ENCODE measurements at places on chromosomes 2 and 18.

DNA sequence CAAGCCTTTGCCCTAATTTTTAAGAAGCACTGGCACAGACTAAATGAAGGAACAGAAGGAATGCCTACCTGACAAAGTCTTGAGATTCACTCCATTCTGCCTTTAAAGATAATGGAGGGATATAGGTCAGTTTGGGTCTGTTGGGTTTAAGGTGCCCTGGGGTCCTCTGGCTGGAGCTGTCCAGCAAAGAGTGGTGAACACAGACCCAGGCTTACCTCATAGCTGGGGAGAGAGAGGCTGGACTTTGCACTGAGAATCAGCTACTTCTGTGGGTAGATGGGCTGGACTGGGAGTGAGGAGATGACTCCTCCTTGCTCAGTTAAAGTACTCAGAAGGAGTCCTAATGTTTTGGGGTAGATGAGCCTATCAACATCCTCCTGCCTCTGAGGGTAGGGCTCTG lies 64.4 kb upstream of the CXCR4 start:
- no peak for DNase-seq

GRCh38 chr2:27408601-27409320 lies 630 bp downstream of the PPM1G start:
- DNase-seq = peak; percentile 19

- DNase-seq = peak; percentile 78
Observed at GRCh38 chr2:201618744-201619662, 24.3 kb downstream of the TMEM237 start.

DNA sequence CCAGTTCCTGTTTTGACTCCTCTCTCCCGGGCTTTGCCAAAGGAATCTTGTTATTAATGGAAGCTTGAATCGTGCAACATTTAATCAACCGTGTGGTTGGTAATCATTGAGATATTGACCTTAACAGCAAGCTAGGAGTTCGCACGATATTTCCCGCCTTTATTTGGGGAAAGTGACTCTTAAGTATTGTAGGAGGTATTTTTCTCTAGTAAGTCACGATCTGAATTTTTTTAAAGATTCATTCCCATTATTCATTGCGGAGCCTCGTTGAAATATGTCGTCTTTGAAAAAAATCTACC lies 663 bp downstream of the NUP35 start:
- DNase-seq = no peak

- DNase-seq = no peak
Observed at GRCh38 chr18:12291690-12292089, 16.4 kb upstream of the TUBB6 start.

GRCh38 chr2:182170341-182170740 lies 184.7 kb downstream of the PPP1R1C start:
- no peak for DNase-seq

DNA sequence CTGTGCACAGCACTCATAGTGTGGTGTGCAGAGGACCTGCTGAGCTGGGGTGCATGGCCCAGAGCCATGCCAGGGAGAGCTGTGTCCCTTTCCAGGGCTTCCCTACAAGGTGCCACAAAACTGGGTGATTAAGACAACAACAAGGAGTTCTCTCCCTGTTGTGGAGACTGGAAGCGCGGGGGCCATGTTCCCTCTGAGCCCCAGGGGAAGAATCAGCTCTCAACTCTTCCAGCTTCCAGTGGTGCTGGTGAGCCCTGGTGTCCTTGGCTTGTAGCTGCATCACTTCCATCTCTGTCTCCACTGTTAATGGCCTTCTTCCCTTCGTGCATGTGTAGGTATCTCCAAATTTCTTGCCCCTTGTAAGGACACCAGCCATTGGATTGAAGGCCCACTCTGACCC lies 73.3 kb downstream of the CABLES1 start:
- no peak for DNase-seq

GRCh38 chr18:54742120-54742519 lies 86.2 kb upstream of the RAB27B start:
- DNase-seq = no peak

- peak; percentile 47 for DNase-seq
Observed at GRCh38 chr2:28094739-28095138, 204.2 kb downstream of the BABAM2 start.

DNA sequence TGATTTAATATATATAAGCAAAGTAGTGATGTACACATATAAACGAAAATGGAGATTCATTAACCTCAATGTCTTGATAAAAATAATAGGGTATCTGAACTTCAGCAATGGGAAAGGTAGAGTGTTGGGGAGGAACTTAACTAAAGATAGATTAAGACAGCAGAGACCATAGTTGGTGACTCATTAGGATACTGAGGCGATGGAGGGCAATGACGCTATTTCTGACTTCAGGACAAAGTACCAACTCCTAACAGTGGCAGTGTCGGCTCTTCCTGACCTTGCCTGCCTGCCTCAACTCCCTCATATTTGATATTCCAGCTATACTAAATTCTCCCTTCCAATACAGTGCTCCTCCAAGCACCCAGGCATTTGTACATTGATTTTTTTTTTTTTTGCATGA lies 98.6 kb downstream of the CDH2 start:
- no peak for DNase-seq

DNA sequence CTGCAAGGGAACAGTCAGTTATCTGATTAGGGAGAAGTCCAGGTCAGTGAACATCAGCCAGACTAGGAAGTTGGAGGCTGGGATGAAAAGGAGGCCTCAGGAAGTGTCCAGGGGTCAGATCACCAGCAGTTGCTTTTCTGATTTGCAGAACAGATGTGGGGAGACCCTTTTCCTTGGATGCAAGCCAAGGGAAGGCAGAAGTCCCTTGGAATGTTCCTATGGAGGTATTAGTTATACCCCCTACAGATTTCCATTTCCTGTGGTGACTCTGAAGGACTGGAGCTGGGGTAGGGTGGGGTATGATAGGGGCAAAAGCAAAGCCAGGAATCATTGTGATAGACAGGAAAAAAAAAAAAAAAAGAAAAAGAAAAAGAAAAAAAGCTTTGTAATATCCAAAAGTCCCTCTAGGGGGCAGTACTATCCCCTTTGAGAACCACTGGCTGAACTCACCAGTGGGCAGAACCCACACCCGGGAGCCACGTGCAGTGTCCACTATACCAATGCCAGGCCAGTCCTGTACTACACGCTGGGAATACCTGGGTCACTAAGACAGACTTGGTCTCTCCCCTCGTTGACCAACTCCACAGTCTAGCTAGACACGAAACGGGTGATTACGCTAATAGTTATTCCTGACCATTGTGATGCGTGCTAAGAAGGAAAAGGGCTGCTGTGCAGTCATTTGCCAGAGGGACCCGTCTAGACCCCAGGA lies 7.4 kb downstream of the DYSF start:
- DNase-seq = peak; percentile 36

DNA sequence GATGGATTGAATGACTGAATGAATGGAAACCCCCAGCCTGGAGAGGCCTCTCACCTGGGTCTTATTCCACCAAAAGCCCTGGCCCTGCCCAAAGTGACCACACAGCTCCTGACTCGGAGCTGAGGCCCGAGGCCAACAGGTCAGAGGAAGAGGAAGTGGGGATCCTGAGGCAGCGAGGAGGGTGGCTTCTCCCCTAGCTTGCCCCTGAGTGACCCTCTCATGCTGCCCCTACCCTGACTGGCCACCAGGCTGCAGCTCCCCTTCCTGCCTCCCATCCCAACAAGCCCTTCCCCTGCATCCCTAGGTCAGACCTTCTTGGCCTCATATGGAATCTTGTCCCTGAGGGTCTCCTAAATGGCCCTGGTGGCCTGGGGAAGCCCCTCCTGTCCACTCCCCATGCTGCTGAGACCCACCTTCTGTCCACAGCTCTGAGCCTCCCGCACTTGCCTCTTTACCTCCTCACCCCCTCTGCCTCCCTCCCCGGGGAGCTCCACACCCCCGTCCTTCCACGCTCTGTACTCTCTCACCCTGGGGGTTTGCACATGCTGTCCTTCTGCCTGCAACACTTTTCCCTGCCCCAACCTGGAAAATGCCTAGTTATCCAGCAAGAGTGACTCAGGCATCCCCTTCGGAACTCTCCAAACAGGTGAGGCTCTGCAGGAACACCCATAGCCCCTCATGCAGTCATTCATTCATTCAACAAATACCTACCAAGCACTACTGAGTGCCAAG lies 134.8 kb upstream of the HDAC4 start:
- no peak for DNase-seq

DNA sequence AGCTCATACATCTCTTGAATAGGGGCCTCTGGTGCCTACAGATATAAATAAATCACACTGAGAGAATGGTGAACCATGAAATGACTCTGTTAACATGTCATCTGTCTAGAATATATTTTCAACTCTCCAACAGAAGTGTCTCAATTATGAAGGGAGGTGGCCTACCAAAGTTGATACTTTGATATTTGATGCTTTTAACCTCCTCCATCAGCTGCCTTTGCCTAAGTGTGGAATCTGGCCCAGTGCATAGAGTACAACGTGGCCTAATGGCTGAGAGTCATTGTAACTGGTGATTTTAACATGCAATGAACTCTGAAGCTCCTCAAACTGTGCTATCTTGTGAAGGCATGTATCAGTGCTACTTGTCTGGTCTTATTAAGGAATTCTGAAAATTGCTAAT lies 93.4 kb downstream of the MYO3B start:
- DNase-seq = no peak

GRCh38 chr2:12722447-12723316 lies 5.9 kb downstream of the TRIB2 start:
- DNase-seq = no peak

- DNase-seq = no peak
Observed at GRCh38 chr2:26380281-26380680, 21.4 kb upstream of the DRC1 start.

DNA sequence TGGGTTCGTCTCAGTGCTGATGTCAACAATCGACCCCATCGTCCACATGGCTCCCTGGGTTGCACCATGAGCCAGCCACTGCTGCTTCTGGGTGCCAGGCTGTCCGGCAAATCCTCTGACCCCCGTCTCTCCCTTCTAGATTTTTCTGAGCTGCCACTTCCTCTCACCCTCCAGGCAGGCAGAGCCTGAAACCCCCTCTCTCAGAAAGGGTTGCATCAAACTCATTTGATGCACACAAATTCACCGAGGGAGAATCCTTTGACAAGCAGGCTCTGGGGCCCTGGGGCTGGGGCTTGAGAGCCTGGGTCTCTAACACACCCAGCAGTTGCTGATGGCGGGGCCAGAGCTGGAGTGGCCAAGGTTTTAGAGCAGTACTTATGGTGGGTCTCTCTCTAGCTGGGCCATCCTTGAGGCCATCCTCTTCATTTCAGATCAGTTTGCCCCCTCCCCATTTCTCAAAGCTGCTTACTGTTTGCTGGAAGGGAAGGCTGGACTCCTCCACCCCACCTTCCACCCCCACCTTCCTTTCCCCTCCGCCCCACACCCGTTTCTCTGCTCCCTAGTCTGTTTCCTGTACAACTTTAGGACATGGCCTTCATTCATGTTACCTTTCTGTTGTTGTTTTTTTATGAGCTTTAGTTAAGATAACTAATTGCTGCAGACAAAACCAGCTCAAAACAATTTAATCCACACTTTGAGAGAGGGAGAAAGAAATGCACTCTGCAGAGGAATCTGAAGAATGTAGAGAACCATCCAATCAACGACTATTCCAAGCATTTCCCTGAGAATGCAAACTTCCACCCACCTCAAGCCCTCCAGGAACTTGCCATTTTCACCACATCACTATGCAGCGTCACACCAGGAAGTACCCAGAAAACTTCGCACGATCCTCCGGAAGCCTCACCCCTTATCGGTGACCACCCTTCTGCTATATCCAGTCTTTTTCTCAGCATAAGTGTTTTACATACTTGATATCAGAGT lies 69.5 kb downstream of the ARL4C start:
- peak; percentile 96 for DNase-seq

DNA sequence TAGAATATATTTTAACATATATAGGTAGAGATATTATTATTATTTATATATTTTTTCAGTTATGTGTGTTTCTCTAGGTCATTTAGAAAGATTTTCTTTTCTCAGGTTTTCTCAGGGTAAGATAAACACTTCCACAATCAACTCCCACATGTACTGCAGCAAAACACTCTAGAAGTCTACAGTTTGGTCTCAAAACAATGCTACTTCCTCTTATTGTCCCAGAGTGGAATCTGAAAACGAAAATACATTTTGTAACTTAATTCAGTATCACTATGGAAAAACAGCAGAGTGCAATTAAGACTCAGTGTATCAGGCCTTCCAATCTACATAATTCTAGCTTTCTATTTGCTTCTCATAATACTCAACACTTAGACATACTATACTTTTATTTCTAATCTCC lies 190.1 kb upstream of the SLC35G4 start:
- DNase-seq = no peak

GRCh38 chr18:11570769-11571412 lies 38.5 kb upstream of the SLC35G4 start:
- DNase-seq = peak; percentile 45

DNA sequence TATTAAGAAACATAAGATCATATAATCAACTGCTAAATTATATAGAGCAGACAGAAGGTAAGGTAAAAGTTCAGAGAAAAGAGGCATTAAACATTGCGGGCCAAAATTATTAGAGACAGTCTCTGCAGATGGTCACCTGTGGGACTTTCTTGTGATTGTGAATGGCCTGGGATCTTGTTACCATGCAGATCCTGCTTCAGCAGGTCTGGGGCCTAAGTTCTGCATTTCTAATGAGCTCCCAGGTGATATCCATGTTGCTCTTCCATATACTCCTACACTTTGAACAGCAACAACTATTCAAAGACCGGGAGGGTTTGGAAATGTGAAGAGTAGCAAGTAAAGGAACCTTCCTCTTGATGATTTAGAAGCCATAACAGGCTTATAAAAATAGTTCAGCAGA lies 8.5 kb upstream of the ETAA1 start:
- DNase-seq = no peak

DNA sequence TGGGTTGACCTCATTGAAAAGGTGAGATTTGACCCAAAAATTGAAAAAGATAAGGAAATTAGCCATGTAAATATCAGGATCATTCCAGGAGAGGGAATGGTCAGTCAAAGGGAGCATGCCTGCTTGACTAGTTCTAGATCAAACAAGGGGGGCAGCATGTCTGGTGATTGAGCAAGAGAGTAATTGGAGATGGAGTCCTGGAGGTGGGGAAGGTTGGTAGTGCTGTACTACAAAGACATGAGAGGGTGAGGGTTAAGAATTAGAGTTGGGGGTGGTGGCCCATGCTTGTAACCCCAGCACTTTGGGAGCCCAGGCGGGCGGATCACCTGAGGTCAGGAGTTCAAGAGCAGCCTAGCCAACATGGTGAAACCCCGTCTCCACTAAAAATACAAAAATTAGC lies 2.0 kb downstream of the MRPL30 start:
- no peak for DNase-seq

DNA sequence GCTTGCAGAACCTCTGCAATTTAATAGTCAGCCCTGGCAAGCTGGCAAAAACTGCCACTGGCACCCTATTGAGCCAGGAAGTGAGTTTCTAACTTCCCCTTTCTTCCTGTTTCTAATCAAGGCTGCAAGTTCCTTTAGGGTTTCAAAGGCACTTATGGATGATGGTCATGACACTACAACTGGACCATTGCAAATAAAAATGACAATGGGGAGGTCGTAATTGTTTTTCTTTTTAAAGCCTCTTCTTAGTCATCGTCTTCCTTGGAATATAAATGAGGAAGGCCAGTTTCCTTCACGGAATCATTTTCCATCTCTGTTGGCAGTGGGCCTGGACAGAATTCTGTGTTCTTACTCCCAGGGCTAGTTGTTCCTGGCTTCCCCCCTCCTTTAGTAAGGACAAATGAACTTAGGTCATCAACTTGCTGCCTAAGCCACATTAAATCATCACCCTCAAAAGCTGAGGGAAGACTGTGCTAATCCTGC lies 35.8 kb downstream of the SH3RF3 start:
- peak; percentile 90 for DNase-seq

Measured in fibroblast of skin of back (primary cell).